ENCODE measurements at places on chromosomes 3 and 15.

GRCh38 chr3:21435871-21436270 is 315.1 kb downstream of the ZNF385D start:
- DNase-seq = no peak

DNA sequence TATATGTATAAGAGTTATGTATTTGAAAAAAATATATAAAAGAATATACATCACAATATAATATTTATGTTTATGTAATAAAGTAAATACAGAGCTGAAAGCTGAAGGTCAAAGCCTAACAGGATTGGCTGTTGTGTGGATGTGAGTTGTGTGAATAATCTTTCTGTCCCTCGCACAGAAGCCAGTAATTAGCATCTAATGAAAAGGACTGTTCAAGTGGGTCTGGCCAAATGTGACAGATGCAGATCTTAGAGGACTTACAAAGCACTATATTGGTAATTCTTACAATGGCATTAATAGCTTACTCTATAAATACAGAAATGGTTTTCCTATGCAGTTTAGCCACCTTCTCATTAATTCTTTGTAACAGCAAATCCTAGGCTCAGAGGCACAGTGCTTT is 2.4 kb downstream of the MKRN3 start:
- no peak for DNase-seq

- DNase-seq = no peak
Measured at GRCh38 chr3:48505146-48505545, 1.2 kb upstream of the SHISA5 start.

GRCh38 chr15:89731275-89731674 is 19.8 kb downstream of the MESP1 start:
- DNase-seq = no peak

DNA sequence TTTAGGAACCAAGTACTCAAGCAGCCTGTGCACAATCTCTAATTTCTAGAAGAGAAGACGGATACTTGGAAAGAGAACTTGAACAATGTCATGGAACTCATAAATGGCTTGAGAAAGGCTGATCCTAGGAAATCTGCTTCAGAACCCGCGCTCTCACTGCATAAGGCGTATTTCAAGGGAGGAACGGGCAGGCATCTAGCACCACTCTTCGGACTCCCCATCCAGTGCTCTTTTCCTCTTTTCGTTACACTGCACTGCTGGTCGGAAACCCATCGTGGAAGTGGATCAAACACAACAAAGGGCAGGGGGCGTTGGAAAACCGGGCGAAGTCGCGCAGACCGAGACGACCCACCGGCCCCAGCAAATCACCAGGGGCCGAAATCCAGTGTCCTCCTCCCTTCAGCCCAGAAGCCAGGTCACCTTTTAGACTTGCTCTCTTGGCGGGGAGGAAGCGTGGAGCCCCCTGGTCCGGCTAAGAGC is 539 bp upstream of the TLNRD1 start:
- peak; percentile 39 for DNase-seq

GRCh38 chr3:32816439-32817256 is 1.1 kb upstream of the TRIM71 start:
- no peak for DNase-seq

- DNase-seq = peak; percentile 80
Measured at GRCh38 chr3:197749315-197749600, 425 bp upstream of the FYTTD1 start.

- DNase-seq = no peak
Measured at GRCh38 chr3:67587301-67587700, 67.1 kb downstream of the SUCLG2 start.

- DNase-seq = no peak
Measured at GRCh38 chr3:11547498-11547897, 96.2 kb downstream of the VGLL4 start.

DNA sequence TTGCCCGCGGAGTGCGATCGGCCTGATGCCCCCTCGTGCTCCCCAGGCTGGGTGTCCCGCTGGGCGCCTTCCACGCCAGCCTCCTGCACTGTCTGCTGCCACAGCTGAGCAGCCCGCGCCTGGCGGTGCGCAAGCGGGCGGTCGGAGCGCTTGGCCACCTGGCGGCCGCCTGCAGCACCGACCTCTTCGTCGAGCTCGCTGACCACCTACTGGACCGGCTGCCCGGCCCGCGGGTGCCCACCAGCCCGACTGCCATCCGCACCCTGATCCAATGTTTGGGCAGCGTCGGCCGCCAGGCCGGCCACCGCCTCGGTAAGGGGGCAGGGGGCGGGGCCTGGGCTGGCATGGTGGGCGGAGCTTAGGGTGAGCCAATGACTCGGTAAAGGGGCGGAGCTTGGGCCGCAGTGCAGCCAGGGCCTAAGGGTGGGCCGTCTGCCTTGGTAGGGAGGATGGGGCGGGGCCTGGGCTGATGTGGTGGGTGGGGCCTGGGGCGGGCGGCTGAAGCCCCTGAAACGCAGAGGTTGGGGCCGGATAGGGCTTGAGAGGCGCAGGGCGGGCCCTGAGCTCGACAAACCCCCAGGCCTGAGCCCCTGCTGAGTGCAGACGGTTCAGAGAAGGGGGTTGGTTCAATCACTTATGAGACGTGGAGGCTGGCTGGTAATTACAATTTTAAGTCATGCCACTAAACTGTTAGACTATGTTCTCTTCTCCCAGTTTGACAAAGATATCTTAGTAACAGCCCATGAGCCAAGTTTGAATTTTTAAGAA is 13.7 kb downstream of the CAND2 start:
- DNase-seq = peak; percentile 68

GRCh38 chr15:69357773-69358771 is 56.1 kb upstream of the KIF23 start:
- DNase-seq = no peak

DNA sequence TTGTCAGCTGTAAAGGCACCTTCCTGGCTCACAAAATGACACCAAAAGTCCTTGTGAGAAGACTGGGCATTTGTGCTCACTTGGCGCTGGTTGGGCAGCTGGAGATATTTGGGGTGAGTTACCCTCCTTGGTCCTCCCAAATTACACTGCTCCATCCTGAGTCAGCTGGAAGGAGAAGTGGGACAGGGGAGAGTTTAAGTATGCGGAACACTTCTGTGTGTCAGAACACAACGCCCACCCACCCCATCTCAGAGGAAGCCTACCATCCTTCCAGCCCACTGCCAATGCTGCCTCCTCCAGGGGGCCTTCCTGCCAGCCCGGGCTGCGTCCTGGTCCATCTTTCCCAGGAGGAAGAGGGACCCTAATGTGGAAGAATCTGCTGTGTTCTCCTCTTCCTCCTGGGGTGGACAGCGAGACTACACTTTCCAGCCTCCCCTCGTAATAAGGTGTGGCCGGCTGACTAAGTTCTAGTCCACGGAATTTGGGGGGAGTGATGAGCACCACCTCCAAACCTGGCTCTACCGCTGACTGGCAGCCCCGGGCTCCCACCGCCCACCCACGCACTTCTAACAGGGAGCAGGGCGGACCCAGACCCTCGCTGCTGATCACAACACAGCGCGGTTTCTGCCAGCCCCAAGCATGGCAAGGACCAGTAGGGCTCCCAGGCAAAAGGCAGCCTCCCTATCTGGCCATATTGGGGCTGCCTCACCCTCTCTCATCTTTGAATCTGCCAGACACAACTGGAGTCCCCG is 265.0 kb downstream of the XXYLT1 start:
- no peak for DNase-seq

DNA sequence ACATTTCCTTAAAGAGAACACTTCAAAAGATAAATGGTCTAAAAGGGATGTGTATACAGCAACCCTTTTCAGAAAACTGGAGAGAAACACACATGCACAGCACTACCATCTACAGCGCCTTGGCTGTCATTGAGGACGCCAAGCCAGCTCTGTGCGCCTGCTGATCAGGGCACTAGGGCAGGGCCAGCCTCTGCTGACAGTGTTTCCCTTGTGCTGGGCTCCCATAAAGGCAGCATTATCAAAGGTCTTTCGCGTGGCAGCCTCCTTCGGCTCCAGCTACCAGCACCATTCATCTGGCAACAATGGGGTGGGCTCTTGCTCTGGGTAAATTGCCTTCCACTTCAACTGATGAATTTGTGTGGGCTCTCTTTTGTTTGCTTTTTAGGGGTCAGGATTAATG is 53.4 kb downstream of the LDHAL6B start:
- DNase-seq = no peak

- DNase-seq = no peak
Measured at GRCh38 chr15:59051873-59052861, 52.8 kb upstream of the CCNB2 start.

- no peak for DNase-seq
Measured at GRCh38 chr3:127680798-127681221, 8.1 kb downstream of the ABTB1 start.

DNA sequence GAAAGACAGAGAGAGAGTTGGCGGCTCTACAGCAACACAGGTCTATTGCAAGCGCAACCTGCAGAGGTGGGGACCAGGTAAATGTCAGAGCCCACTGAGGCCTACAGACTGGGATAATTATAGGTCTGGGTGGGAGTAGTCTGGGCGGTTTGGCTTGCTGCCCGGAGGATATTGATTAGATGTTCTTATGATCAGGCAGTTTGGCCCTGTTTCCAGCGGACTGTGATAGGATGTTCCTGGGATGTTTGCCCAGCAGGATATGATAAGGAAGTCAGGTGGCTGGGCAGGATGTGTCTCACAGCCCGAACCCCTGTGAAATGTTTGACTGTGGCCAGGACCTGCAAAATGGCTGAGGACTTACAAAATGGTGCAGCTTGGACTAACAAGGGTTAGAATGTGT is 364.9 kb downstream of the NAALADL2 start:
- no peak for DNase-seq

- no peak for DNase-seq
Measured at GRCh38 chr3:49015072-49015471, 3.3 kb downstream of the DALRD3 start.

GRCh38 chr3:134852893-134853351 is 57.9 kb downstream of the EPHB1 start:
- peak; percentile 82 for DNase-seq

- DNase-seq = peak; percentile 90
Measured at GRCh38 chr15:77187751-77188464, 117.0 kb upstream of the TSPAN3 start.

DNA sequence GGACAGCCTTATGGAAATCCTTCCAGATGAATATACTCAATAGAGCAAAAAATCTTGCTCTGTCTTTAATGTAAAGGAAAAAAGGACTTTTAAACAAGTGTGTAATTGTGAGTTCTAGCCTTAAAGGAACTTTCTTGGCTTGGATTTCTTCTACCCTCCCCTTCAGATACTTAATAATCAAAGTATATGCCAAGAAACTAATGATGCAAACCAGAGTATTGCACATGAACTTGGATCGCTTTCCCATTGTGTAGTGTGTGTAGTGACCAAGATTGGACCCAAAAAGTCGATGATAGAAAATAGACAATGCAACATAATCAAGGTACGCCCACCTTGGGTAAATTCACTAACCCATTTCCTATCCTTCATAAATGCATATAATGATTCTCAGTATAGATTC is 123.8 kb downstream of the TIGIT start:
- DNase-seq = no peak

DNA sequence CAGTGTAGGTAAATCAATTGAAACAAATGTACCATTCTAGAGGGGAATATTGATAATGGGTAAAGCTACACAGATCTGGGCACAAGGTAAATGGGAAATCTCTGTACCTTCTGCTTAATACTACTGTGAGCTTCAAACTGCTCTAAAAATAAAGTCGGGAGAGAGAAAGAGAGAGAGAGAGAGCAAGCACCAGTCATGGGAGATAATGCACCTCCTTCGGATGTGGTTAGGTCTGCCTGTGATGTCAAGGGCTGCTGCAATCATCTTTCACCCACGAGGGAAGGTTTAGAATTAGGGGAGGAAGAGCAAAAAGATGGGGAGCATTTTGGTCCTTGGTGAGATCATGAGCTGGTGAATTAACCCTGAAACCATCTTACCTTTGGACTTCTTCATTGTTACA is 219.1 kb downstream of the ZNF385D start:
- no peak for DNase-seq

- no peak for DNase-seq
Measured at GRCh38 chr15:64582202-64582601, 121.8 kb downstream of the ZNF609 start.

DNA sequence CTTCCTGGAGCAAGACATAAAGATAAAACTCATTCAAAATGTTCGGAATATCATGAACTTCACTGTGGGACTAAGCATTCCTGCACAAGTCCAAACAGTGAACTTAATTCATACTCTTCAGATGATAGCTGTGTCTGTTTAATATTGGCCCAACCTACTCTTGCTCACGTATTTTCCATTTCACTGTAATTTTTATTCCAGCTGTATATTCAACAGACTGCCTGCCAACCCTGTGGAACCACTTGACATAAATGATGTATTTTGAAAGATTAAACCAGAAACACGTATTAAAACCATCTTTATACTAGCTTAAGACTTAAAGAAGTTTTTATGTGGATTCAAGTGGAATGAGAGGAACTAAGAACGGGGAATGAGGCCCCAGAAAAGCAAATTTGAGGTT is 172.5 kb downstream of the TMEM108 start:
- no peak for DNase-seq

GRCh38 chr3:32734756-32735155 is 49.8 kb downstream of the CNOT10 start:
- no peak for DNase-seq

DNA sequence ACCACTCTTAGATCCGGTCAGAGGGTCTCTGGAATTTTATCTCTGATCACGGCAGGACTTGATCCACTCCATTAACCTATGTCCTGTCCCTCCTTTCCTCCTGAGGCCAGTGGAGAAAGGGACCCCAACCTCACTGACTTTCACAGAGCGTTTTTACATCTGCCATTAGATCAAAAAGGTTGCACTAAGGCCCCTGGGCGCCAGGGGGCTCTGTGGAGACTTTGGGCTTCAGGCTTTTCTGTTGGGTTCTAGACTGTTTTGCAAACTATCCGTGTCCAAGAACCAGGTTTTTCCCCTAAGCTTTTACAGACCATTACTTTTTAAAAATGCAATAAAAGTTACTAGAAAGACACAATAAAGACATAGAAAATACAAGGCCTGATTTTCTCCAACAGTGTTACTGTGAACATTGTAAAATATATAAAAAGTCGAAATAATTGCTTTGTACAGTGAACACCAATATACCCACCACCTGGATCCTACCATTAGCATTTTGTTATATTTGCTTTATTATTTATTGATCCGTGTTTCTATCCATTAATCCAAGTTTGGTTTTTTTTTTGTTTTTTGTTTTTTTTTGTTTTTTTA is 159.7 kb downstream of the POLR2M start:
- DNase-seq = peak; percentile 75

DNA sequence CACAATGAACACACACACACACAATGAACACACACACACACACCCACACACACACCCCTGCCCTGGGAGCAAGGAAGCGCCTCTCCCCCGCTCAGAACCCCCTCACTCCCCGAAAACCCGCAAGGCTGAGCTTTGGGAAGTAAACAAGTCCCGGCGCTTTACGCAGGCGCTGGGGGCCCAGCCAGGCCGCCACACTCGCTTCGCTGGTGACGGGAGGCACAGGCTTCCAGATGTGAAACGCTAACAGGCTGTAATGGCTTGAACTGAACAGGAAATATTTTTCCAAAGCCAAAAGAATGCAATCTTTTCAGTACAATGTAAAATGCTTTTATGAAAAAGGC is 122.7 kb upstream of the IGF1R start:
- no peak for DNase-seq
